Mucosa of gallbladder (tissue), 1 donor: ENCODE measurements at places on chromosomes 11 and 22. TPM values are rescaled to one million over a fixed set of nuclear protein-coding genes. Genes with fewer than 3 reads are reported as not detected.

Gene PLAAT2
- total RNA-seq, result 2.1 TPM

Gene LMNTD2
- 7.5 TPM for total RNA-seq

Gene DMC1
- 0.40 TPM for total RNA-seq

Gene LDHAL6A
- total RNA-seq, result not detected

Gene ART5
- total RNA-seq, result 0.17 TPM

Gene LRRC56
- 9.4 TPM for total RNA-seq

Gene TTC36
- 1.2 TPM for total RNA-seq

Gene HORMAD2
- not detected for total RNA-seq

Gene OR5P2
- total RNA-seq, result not detected

Gene SYTL2
- total RNA-seq, result 39.0 TPM

Gene KCNK7
- total RNA-seq, result 1.1 TPM

Gene RRP7A
- total RNA-seq, result 38.1 TPM

Gene KDM4E
- total RNA-seq, result not detected

Gene HSCB
- total RNA-seq, result 11.3 TPM

Gene GLYAT
- total RNA-seq, result 0.49 TPM

Gene MOV10L1
- 2.6 TPM for total RNA-seq

Gene ADORA2A
- total RNA-seq, result 4.1 TPM

Gene SLC37A2
- total RNA-seq, result 7.8 TPM

Gene PRDM11
- total RNA-seq, result 21.3 TPM

Gene BSCL2
- 108 TPM for total RNA-seq

Gene SIPA1
- total RNA-seq, result 74.7 TPM

Gene NUDT8
- total RNA-seq, result 17.8 TPM

Gene OR8G1
- total RNA-seq, result not detected

Gene LYVE1
- 19.7 TPM for total RNA-seq

Gene ATP6V1E1
- 114 TPM for total RNA-seq
